Kidney tubule cell (primary cell): ENCODE measurements at places on chromosomes 16 and 17.
A peak's percentile ranks its signal among the peaks of the same experiment; 100 is the strongest.

DNA sequence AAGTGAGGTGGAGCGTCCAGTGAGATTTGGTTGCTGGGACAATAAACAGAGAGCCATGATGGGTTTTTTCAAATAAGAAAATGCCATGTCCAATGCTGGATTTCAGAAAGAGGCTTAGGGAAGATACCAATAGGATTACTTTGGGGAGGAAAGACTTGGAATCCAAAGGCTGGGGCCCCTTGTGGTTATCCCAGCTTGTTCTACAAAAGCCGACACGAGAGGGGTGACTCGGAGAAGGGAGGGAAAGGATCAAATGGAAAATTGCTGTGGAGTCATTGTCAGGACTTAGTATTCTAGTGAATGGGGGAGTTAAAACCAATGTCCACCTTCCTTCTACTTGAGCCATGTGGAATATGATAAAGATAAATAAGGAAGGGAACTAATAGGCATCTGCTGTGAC, 305.5 kb downstream of the SOX9 start:
- DNase-seq, result no peak

DNA sequence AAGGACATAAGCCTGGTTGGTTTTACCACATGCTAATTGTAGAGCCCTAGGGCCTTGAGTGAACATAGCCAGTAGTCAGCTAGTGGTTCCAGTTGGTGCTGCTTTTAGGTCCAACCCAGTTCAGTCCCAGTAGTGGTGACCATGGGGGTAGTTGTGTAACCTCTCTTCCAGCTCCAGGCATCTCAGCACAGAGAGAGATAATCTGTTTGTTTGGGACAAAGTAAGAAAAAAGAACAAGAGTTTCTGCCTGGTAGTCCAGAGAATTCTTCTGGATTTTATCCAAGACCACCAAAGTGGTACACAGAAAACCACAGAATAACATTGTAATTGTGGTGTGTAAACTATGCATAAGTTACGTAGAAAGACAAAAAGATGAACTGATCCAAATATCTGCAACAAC, 5.2 kb upstream of the CCL13 start:
- no peak for DNase-seq

DNA sequence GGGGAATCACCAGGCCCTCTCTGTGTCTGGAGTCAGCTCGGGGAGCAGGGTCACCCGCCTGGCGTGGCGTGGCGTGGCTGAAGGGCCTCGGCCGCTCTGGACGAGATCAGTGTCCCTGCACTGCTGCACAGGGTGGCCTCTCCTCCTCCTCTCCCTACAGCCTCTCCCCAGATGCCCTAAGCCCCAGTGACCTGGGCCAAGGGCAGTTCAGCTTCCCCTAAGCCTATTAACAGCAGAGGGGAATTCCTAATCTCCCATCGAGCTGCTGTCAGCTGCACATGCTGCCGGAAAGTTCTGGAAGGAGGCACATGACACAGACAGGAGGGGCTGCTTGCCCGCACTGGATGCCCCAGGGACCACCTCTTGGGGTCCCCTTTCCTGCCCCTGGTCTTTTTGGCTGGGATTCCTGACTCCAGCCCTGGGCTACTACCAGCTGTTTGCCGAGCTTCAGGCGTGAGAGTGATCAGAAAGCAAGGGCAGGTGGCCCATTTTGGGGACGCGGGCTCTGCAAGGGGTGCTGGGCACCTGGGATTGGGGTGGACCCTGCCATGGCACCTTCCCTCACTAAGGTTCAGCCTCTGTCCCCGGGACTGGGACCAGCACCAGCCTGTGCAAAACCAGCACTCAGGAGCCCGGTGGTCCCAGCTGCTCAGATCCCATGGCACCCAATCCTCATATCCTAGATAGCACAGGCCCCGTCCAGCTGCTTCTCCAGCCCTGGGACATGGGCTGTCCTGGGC, 794 bp downstream of the PDE6G start:
- no peak for DNase-seq

DNA sequence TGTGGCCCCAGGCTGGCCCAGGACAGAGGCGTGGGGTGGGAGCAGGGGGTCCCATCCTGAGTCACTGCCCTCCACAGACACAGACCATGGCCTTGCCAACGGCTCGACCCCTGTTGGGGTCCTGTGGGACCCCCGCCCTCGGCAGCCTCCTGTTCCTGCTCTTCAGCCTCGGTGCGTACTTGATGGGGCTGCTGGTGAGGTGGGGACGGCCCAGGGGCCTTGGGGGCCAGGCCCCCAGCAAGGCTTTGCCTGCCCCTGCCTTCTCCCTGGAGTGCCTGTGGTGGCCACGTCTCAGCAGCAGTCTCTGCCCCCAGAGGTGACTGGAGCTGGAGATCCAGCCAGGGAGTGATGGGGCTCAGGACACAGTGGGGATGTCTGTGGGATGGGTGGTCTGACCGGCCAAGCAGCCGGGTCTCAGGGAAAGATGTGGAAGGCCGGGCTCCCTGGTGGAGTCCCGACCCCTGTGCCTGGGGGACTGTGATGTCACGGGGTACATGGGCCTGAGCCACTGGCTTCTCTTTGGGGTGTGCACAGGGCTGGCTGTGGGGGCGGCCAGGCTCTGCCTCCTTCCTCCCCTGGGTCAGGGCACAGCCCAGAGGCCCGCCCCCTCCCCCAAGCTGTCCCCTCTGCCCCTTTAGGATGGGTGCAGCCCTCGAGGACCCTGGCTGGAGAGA, 2.2 kb downstream of the MSLN start:
- no peak for DNase-seq

- DNase-seq, result no peak
These were observed 5.5 kb upstream of the ASGR1 start for GRCh38 chr17:7184647-7185046.

- no peak for DNase-seq
These were observed 7.9 kb upstream of the ALDH3A1 start for GRCh38 chr17:19755821-19756510.

- DNase-seq, result no peak
These were observed 29.3 kb downstream of the AKAP10 start for GRCh38 chr17:19948116-19948943.

- DNase-seq, result no peak
These were observed 10.4 kb downstream of the GALK1 start for GRCh38 chr17:75754378-75755204.

GRCh38 chr17:42284024-42284369, 4.3 kb upstream of the STAT5A start:
- no peak for DNase-seq

DNA sequence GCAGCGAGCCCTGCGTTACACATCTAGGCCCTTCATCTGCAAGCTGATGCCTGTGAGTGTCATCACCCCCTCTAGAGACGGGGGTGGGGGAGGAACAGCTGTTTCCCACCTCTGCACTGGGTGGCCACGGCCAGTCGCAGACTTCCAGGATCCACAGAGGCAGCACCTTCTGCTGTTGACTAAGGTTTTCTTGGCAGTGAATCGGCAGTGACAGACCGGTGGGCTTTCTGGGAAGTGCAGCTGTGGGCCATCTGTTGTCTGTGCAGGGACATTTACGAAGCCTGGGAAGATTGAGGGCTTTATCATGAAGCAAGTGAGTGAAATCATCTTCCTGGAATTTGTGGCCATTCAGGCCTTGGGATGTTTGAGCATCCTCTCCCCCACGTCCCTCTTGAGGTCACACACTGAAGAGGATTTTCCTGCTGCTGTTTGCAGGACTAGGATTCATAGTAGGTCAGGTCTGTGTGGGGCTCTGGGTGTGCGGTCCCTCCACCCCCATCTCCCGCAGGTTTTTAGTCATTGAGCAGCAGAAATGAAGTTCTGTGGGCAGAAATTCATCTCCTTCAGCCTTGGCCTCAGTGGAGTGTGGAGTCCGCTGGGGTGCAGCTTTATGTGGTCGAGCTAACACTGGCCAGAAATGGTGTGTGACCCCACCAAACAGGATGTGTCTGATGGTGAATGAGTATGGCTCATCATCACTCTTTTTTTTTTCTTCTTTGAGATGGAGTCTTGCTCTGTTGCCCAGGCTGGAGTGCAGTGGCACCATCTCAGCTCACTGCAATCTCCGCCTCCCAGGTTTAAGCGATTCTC, 12.0 kb downstream of the PGS1 start:
- DNase-seq, result peak; percentile 94

GRCh38 chr16:66228792-66229191, 137.7 kb upstream of the CDH5 start:
- DNase-seq, result no peak

GRCh38 chr17:59776577-59776976, 69.1 kb downstream of the VMP1 start:
- no peak for DNase-seq

DNA sequence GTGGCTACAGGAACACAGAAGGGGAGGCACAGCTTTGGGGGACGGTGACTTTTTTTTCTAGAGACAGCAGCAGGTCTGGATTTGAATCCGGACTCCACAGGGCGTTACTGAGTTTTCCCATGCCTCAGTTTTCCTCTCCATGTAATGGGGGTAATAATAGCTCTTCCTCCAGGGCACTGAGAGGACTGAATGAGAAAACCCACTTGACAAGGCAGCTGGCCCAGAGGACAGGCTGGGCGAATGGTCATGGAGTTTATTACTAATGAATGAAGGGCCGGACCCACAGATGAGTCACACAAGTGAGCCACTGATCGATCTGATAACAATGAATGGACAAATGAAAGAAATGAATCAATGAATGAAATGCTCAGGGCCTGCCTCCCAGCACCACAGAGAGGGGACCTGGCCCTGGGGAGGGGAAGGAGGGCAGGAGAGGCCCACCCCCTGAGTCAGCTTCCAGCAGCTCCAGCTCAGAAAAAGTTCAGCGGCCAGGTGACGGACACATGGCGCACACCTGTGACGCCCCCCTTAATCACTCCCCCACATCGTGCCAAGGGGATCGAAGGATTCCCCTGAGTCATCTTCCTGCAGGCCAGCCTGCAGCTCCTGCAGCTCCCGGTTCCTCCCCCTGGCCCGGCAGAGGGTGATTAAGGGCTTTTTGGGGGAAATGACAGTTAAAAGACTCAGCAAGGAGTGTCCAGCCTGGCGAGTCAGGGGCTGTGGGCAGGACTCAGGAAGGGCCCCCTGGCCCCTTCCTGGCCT, 54.3 kb downstream of the SOCS1 start:
- peak; percentile 94 for DNase-seq

DNA sequence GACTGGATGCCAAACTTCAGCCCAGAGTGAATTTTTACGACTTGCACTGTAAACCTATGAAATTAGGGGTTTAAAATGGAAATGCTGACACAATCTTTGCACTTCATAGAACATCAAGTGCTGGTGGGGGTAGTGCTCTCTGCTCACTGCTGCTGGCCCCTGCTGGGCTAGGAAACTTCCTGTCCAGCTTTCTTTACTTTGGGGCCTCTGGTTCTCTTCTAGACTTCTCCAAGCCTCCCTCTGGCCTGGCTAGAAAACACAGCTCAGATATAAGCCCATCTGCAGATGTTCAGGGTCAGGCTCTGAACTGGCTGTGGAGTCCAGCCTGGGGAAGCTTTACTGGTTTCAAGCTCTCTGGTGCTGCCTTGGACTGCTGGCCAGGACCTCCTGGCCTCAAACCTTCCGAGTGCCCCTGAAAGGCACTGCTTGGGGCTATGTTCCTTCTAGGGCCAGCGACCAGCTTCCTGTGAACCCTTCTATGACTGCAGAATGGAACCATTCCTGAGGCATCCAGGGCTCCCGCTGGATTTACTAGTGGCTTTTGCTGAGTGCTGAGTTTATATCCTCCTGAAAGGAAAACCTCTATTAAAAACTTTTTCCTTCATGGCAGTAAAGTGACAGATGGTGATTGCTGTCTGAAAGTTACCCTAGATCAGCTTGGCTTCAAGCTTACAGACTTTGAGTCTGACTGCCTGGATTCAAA, 59.4 kb downstream of the TBX4 start:
- DNase-seq, result no peak

DNA sequence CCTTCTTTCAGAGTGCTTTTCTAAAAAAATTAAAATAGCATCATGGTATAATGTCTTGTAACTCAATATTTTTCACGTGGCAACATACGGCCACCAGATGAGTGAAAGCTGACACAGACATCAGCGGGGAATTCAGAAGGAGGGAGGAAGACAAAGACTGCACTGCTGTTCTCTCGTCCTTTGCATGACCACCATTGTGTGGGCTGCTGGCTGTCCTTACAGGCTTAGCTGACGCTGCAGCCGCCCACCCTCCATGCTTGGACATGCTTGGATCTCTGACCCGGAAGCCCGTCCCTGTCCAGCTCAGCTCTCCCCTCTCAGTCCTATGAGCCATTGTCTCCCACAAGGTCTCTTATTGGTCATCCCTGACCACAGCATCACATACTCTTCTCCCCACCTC, 11.4 kb upstream of the MLYCD start:
- DNase-seq, result no peak

DNA sequence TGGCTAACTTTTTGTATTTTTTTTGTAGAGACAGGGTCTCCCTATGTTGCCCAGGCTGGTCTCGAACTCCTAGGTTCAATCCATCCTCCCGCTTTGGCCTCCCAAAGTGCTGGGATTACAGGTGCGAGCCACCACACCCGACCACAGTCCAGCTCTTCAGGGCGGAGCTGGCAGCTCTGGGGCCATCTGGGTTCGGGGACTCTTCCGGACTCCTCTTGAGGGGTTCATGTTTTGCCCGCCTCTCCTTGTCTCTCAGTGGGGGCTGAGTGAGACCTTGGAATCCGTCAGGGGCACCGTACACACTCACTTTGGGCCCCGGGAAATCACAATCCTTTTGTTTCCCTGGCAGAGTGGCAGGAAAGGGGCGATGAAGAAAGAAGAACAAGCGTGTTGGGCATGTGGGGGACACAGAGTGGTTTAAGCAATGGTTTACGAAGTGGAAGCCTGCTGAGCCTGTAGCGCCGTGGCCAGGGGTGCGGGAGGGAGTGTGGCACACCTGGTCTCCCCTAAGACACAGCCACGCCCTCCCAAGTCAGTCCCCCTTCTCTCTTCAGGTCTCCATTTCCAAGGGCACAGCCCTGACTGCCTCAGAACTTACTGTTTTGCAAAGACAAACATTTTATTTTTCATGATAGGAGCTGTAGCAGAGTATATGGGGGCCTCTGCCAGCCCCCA, 26.1 kb downstream of the TNS4 start:
- DNase-seq, result no peak
